ENCODE measurements at places on chromosomes 7 and 10. TPM values are rescaled to one million over a fixed set of nuclear protein-coding genes. Genes with fewer than 3 reads are reported as not detected.

Gene SNCG
- total RNA-seq: 7.5 TPM

Gene TUBAL3
- total RNA-seq: not detected

Gene SND1
- 241 TPM for total RNA-seq

Gene PLXDC2
- 6.9 TPM for total RNA-seq

Gene NKX1-2
- not detected for total RNA-seq

Gene DYNC1I1
- total RNA-seq: 2.1 TPM

Gene HOXA10
- 12.6 TPM for total RNA-seq

Gene SERPINE1
- total RNA-seq: 462 TPM

Gene SHOC2
- 50.1 TPM for total RNA-seq

Gene FAM25G
- not detected for total RNA-seq

Gene PTPN20
- total RNA-seq: 1.2 TPM

Gene SORCS1
- total RNA-seq: not detected

Gene CHN2
- 0.87 TPM for total RNA-seq

Gene PTF1A
- total RNA-seq: not detected

Gene PLXNA4
- total RNA-seq: 1.2 TPM

Data from uterine smooth muscle cell (primary cell).